ENCODE measurements at places on chromosomes 11 and 22.
A peak's percentile ranks its signal among the peaks of the same experiment; 100 is the strongest.

GRCh38 chr11:15903246-15903645, 453.1 kb downstream of the SOX6 start:
- no peak for DNase-seq

DNA sequence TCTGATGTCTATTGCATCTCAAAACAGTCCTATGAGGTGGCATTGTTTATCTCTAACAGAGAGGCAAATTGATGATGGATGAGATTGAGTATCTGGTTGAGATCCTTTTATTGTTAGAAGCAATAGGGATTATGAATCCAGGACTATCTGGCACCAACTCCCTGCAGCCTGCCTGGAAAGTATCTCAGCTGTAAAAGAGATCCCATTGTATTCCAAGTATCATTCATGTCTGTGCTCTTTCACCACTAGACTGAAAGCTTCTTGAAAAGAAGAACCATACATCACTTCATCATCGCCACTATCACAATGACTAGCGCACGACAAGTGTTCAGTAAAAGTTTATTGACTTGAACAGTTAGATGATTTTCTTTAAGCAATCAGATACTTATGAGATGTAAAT, 41.9 kb upstream of the PCF11 start:
- DNase-seq, result no peak

GRCh38 chr22:40982482-40983385, 31.6 kb downstream of the RBX1 start:
- DNase-seq, result no peak

DNA sequence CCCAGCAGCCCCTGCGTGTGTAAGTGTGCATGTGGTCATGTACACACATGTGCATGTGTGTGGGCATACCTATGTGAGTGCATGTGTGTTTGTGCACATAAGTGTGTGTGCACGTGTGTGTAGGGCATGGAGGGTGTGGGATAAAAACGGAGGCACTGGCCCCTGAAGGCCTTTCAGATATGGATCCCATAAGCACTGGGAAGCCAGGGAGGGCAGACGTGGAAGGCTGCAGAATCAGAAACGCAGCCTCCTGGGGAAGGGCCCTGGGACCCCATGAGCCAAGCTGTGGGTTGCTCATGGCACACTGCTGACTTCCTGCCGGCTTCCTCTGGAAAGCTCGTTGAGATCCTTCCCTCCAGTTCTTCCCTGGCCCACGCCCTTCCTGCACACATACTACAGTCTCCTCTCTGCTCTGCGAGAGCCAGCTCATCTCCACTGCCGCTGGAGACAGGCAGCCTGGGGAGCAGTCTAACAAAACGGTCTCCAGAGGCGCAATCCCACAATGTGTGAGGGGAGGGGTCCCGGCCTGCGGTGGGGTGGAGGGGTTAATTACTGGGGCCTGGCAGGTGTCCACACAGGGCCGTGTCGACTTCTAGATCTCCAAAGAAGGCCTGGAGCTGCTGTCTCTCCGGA, 435.2 kb upstream of the B3GAT1 start:
- DNase-seq, result no peak

DNA sequence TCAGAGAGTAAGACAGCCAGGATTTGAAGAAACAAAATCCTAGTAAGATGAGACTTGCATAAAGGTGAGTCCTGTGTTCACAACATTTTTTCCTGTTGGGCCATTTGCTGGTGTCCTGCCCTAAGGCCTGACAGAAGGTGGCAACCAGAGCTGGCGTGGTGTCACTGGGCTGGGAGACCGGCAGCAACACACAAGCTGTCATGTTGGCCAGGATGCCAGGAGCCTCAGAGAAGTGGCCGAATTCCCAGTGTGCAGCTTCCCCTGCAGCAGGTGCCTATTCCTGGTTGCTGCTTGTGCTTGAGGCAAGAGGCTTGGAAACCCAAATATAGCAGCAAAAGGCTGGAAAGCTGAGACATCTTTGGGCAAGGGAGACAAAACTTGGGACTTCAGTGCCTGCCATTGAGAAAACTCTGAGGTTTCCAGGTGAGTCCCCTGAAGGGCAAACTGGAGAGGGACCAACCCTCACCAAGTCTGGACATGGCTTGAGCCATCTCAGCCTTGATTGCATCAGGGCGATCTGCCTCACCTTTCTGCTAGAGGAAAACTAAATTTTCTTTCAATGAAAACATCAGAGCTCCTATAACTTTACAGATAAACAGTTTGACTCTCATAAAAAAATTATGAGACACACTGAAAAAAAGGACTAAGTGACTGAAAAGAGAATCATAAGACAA, 25.9 kb downstream of the ALG12 start:
- DNase-seq, result no peak

DNA sequence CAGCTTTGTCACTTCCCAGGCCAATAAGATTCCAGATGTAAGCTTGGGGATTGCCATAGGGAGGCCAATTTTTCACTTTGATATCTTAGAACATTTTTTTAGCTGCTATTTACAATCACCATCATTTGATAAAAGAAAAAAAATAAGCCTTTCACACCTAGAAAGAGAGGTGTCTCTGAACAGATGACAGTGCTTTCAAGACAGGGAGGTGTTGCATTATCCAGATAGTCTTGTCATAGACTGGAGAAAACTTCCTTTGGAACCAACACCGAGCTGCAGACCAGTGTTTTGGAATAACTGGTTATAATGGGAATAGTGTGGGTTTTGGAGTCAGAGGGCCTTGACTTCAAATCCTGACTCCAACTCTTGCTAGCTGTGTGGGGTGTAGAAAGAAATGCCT, 101.0 kb downstream of the SLC1A2 start:
- DNase-seq, result no peak

DNA sequence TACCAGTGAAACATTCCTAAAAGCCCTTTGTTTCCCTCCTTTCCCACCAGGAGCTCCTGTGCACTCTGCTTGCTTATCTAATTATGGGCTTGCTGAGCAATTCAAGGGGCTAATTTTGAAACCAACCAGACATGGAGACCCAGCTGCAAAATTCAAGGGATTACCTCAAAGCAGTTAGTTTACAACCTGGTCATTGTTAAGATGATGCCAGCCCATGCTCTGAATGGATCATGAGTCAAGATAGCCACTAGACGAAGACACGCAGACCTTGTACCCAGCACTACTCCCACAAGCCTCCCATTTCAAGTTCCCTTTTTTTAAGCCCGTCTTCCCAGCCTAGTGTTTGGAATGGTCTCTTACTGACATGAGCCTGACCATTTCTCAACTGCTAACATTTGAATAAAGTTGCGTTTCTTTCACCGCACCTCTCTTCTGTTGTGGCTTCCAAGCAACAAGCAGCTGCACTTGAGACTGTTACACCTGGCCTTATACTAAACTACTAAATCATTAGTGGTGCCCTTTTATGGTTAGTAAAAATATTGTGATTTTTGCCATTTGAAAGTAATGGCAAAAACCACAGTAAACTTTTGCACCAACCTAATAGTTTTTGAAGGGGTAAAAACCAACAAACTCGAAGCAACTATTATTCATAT, 315.3 kb upstream of the LUZP2 start:
- no peak for DNase-seq

- no peak for DNase-seq
Observed at GRCh38 chr11:8754241-8754640, 71.6 kb downstream of the RPL27A start.

DNA sequence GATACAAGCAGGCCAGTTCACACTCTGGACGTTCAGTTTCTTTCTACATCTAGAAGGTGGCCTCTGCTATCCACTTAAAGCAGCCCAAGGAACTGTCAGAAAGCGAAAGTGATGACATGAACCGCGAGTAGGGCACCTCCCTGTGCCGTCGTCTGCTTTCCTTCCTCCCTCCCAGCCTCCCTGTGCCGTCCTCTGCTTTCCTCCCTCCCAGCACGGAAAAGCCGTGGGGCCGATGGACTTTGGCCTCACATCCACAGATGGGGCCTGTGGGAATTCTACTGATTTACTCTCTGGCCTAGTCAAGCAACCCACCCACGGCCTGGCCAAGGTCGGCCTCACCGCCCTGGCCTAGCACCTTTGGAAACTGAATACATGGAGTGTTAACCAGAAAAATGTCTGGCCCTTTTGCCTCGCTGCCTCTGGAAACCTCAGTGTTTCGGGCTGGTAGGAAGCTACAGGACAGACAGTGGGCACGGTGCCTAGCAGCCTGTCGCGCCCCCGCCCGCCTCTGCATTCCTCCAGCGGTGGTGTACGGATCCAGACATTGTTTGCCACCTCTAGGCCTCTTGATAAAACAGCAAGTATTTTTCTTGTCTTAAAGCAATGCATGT, 14.2 kb downstream of the PEX26 start:
- DNase-seq, result no peak

DNA sequence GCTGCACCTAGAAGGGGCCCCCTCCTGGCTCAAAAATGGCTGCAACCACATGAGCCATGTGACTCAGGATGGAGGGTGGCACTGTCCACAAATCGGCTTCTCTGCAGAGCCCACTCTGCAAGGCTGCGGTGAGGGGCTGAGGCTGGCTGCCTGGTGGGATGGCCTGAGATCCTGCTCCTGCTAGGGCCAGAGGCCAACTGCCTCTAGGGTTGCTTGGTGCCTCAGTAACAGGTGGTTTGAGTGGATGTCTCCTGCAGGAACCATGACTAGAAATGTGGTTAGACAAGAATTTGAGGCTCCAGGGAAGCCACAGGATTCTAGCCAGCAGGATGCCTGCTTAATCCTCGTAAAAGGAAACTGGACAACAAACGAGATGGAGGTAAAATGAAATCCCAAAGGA, 17.1 kb downstream of the PATZ1 start:
- DNase-seq, result no peak

- DNase-seq, result no peak
Observed at GRCh38 chr22:49536571-49537131, 291.0 kb downstream of the BRD1 start.

DNA sequence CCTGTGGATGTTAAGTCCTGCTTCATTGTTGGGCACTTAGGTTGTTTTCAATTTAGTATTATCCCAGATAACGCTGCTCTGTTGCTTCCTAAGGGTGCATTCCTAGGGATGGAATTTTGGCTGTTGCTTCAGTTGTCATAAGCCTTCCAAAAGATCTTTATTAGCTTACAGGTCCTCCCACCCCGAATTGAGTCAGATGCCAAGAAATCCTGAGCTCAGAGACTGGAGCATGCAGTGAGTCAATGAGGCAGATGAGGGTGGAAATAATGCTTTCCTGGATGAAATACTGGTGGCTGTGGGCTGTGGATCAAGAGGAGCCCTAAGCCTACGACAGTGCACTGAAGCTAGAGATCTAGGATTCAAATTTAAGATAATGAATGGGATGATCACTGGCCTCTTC, 10.7 kb upstream of the IL18BP start:
- DNase-seq, result peak; percentile 78

GRCh38 chr22:49568751-49569285, 258.9 kb downstream of the BRD1 start:
- no peak for DNase-seq

DNA sequence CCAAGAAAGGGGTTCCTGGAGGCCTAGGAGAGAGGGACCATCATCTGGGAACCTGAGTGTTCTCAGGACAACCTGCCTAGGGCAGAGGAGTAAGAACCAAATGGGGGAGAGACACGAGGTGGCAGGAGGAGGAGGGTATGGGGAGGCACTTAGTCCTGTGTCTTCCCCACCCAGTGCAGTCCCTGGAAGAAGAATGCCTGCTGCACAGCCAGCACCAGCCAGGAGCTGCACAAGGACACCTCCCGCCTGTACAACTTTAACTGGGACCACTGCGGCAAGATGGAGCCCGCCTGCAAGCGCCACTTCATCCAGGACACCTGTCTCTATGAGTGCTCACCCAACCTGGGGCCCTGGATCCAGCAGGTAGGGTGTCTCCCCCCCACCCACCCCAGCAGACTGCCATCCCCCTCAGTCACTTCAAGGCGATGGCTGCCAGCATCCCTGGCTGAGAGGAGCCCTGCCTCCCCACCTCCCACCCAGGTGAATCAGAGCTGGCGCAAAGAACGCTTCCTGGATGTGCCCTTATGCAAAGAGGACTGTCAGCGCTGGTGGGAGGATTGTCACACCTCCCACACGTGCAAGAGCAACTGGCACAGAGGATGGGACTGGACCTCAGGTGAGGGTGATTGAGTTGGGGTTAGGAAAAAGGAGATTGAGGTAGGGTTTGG, 3.7 kb upstream of the INPPL1 start:
- no peak for DNase-seq

- no peak for DNase-seq
Observed at GRCh38 chr11:11311169-11311568, 41.9 kb downstream of the CSNK2A3 start.

- peak; percentile 62 for DNase-seq
Observed at GRCh38 chr11:35944503-35945136, 758 bp downstream of the LDLRAD3 start.

GRCh38 chr11:130151196-130151595, 8.4 kb upstream of the ST14 start:
- no peak for DNase-seq

DNA sequence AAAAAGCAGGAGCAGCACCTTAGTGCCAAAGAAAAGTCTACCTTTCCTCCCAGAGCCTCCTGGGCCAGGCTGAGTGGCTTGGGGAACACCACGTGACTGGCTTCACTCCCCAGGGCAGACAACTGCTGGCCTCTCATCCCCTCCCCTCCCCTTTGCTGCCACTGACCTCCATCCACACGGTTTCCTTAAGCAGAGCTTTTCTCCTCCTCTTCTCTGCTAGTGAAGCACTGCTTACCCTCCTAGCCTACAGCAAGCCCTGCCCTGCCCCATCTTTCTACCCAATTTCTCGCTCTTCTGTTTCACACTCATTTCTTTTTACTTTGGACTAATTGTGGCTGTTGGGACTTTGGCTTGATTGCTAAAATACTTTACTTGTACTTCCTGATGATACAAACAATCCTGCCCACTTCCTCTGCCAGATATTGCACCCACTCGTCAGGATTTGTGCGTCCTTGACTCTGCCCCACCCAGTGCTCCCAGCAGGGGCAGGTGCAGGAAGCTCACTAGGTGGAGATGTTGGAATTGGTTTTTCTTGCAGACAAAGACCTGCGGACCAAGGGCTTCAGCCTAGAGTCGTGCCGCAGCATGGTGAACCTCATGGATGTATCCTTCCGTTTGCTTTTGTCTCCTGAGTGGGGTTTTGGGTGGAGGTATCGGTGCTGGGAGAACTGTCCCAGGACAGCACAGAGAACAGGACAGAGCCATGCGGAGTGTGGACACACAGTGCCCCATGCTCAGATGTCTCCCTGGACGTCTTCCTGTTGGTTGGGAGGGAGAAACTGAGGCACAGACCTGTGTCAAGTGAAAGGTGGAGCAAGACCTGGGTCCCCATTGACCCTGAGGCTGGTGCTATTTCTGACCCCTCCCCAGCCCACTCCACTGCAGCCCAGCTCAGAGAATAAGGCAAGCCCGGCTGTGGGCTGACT, 27.3 kb downstream of the CAPN1 start:
- DNase-seq, result no peak

DNA sequence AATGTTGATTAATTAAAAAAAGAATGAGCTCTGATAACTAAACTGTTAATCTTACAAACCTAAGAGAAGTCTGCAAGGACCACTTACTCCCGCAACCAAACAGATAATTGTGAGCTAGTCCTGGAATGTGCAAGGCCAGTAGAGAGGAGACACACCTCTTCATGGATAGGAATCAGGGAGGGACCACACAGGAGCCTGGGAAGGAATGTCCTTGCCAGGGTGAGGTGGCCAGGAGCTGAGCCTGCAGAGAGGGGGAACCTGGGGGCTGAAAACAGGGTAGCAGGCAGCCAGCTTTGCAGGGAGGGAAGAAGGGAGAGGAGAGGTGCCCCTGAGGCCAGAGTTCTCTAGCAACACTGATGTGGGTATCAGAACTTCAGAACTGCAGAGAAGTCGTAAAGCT, 9.4 kb upstream of the NLRP10 start:
- DNase-seq, result no peak

All from adipocyte (in vitro differentiated cells).